ENCODE measurements at places on chromosomes 2 and 18.

DNA sequence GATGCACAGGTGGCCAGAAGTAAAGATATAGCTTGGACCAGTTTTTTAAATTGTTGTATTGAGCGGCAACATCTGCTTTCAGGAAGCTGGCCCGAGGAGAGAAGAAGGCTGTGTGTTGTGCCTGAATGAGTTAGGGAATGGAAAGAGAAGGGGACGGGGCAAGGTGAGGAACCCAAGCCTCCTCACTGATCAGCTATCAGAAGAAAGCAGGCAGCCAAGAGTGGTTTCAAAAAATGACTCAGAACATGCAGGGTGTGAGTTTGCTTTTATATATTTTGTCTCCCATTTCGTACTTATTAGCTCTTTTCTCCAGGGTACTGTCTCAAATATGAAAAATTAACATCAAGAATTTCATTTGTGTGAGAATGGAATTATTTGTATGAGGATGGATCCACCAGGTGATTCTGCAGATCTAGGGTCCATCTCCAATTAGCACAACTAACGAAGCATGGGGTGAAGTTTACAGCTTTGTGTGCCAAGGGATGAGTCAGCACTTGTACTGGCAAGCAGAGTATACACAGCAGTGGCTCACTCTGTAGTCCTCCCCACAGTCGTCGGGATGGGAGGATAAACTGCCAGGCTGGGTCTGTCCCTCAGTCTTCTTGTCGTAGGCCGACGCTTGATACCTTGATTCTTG lies 175.7 kb downstream of the PIEZO2 start:
- no peak for DNase-seq

DNA sequence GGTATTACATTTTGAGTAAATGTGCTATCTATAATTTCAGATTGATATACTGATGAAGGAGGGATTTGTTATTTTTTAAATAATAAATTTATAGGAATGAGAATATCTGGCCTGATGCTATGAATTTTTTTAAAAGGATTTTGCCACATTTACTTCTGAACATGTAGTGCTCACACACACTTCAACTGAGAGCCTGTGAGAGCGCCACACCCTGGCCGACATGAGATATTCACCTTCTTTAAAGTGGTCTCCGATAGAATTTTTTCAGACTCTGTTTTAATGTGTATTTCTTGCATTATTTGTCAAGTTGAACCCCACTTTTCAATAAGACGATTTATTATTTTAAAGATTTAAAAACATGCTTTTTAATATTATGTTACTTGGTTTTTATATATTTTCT lies 813.3 kb downstream of the DCC start:
- DNase-seq = no peak

- DNase-seq = no peak
Observed at GRCh38 chr2:238872026-238872425, 24.1 kb downstream of the TWIST2 start.

DNA sequence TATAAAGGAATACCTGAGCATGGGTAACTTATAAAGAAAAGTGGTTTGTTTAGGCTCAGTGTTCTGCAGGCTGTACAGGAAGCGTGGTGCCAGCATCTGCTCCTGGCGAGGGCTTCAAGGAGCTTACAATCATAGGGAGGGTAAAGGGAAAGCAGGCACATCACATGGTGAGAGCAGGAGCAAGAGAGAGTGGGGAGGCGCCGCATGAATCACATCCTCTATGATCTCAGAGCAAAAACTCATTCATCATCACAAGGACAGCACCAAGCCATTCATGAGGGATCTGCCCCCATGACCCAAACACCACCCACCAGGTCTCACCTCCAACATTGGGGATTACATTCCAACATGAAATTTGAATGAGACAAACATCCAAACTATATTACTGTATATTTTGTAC lies 32.5 kb downstream of the R3HDM1 start:
- DNase-seq = no peak

DNA sequence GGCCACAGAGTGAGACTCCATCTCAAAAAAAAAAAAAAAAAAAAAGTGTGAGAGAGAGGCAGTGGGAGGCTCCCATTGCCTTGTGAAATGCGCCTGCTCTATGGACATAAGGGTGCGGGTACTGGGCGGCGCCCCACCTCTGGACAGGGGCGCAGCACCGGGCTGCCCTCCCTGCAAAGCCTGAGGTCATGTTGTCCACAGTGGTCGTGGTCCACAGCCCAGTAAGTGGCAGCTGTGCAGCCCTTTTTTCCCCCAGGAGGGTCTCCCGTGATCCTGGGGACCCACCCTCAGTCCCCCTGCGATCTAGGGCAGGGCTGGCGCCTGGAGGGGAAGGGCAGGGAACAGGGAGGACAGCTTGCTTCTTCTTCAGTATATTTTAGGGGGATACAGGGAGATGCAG lies 37.8 kb downstream of the LPIN1 start:
- DNase-seq = no peak

- no peak for DNase-seq
Observed at GRCh38 chr2:86344404-86344803, 7.0 kb upstream of the REEP1 start.

- peak; percentile 82 for DNase-seq
Observed at GRCh38 chr2:23690421-23691105, 236.4 kb downstream of the ATAD2B start.

DNA sequence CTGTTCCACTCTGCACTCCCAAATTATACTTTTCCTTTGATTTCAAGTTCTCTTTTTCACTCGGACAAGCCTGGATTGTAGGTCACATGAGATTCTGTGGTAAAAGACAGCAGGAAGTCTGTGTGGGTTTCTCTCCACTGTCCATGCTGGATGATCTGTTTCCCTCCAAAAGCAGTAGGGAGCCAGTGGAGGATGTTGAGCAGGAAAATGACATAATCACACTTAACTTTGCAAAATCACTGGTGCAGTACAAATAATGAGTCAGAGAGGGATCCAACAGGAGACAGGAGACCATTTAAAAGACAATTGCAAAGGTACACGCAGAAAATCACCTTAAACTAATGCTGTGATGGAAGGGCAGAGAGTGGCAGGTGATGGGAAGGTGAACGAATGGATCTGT lies 301.3 kb downstream of the ZNF407 start:
- DNase-seq = no peak

GRCh38 chr2:202754936-202755335 lies 116.6 kb downstream of the ICA1L start:
- DNase-seq = no peak

DNA sequence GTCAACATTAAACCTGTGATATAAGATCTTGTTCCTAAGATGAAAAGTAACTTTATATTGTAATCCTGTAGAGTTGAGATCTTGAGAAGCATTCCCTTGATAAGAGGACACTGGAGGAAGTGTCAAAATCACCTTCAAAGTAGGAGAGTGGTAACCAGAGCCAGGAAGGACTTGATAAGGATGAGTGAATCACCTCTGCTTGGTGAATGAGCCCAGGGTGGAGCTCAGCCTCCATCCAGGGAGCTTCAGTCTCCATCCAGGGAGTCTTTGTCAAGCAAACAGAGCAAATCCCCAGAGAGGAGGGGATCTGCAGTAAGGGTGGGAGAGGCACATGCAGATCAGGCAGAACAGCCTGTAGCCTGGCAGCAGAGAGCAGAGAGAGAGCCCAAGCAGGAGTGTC lies 167.1 kb upstream of the SIX2 start:
- no peak for DNase-seq

- no peak for DNase-seq
Observed at GRCh38 chr2:127884436-127884835, 1.3 kb downstream of the AMMECR1L start.

GRCh38 chr2:217158928-217159327 lies 299.1 kb upstream of the TNP1 start:
- no peak for DNase-seq

GRCh38 chr2:43210467-43211303 lies 15.7 kb downstream of the ZFP36L2 start:
- no peak for DNase-seq

DNA sequence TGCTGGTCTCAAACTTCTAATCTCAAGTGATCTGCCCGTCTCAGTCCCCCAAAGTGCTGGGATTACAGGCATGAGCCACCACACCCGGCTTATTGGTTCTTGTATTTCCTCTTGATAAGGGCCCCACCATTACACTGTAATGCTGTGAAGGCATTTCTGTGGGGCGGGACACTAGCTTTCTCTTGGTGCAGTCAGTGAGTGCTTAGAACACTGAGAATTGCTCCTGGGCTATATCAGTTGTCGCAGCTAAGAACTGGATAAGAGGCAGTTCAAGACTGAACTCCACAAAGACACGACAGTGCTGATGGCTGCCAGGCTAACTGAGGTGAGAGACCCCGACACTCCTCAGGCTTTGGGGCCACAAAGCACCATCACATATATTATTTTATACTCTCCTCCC lies 2.1 kb downstream of the KHK start:
- DNase-seq = no peak

- no peak for DNase-seq
Observed at GRCh38 chr18:25316381-25317018, 35.5 kb downstream of the ZNF521 start.

GRCh38 chr2:36858551-36859365 lies 107.6 kb downstream of the STRN start:
- DNase-seq = no peak

GRCh38 chr18:33123862-33124518 lies 316.5 kb downstream of the CCDC178 start:
- no peak for DNase-seq

DNA sequence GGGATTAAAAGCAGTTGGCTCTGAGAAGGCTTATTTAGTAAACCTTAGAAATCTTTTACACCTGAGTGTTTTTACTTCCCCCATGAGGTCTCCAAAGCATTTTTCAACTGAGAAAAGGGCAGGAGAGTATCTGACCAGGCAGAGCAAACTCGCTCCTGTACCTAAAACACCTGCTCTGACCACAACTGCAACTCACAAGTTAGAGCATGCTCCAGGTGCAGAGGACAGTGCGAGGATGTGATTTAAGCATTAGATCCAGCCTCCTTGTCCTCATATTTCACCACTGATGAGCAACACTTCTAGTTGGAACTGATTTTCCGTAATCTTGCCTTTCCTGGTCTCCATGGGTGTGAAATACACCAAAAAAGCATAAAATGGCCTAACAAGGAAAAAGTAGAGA lies 34.5 kb upstream of the TBC1D8 start:
- DNase-seq = no peak

- DNase-seq = no peak
Observed at GRCh38 chr2:46812361-46813019, 103.1 kb downstream of the MCFD2 start.

- no peak for DNase-seq
Observed at GRCh38 chr2:224190936-224191270, 151.8 kb upstream of the SERPINE2 start.

- no peak for DNase-seq
Observed at GRCh38 chr2:210503001-210503623, 26.6 kb upstream of the LANCL1 start.

GRCh38 chr2:74441690-74442482 lies at the start of gene RTKN:
RTKN (minus strand) TSS chr2:74441937; CDS start chr2:74441816, 121 bp downstream.
- no peak for DNase-seq

DNA sequence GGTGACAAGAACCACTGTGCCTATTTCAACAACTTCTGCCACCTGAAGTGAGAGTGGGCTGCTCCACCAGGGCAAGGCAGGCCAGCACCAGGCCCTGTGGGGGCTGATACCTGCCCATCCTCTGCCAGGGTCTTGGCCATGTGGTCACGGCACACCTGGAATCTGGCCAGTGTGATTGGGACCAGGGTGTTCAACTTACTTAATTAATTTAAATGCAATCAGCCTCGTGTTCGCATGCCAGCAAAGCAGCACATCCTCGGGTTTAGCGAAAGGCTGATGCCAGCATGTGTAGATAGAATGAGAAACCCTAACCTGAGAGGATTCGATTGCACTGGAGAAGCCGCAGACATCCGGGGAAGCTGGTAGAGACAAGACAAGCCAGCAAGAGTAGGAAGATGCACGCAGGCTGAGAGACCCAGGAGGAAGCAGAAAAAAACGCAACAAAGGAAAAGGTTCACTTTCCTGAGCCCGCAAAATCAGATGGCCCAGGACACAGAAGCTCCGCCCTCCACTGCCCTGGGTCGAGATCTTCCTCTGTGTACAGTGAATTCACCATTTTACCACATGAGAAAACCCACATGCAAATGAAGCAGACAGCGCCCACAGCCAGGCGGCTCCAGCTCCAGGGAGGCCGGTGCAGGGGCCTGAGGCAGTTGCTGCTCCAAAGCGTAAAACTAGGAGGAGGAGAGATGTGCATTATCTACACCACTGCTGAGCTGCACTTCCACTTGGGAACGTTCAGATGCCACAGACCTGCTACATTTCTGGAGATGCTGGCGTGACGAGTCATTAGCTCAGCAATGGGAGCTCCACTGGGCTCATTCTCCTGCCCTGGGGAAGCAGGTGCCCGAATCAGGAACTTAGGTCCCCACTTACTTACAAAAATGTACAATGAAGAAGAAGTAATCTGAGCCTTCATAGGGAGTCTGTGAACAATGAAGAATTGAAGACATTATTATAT lies 92.1 kb downstream of the TMEM18 start:
- no peak for DNase-seq

GRCh38 chr2:142472382-142472781 lies 341.6 kb upstream of the LRP1B start:
- no peak for DNase-seq

DNA sequence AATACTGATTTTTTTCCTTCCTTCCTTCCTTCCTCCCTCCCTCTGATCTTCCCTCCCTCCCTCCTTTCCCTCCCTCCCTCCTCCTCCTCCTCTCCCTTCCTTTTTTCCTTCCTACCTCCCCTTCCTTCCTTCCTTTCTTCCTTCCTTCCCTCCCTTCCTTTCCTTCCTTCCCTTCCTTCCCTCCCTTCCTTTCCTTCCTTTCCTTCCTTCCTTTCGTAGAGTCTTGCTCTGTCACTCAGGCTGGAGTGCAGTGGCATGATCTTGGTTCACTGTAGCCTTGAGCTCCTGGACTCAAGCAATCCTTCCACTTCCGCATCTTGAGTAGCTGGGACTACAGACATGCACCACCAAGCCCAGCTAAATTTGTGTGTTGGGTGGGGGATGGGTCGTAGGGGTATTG lies 8.9 kb upstream of the TMEM131 start:
- DNase-seq = no peak

- no peak for DNase-seq
Observed at GRCh38 chr18:36736094-36736493, 92.7 kb downstream of the TPGS2 start.

GRCh38 chr2:10863837-10864236 lies 47.9 kb upstream of the KCNF1 start:
- DNase-seq = no peak

DNA sequence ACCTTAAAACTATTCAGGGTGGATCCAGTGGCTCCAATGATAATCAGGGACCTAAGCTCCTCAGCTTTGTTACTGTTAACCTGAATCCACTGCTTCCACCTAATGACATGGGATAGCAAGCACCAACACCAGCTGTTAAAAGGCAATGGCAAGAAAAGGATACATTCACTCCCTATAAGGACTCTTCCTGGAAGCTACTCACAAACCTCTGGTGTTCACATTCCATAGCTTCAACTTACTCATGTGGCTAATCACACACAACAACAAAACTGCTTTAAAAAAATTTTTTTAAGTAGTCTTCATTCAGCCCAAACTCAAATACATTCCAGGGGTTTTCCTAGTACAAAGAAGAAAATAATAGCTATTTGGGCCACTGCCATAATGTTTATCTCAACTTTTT lies 24.5 kb downstream of the ROCK2 start:
- no peak for DNase-seq

Measured in chondrocyte (in vitro differentiated cells).